Upper lobe of right lung (tissue), 1 donor: ENCODE measurements at places on chromosomes 5 and 9.

- no peak for DNase-seq
Observed at GRCh38 chr9:123983047-123983446, 28.5 kb upstream of the LHX2 start.

- peak; percentile 61 for DNase-seq
Observed at GRCh38 chr9:135523521-135524129, 2.4 kb downstream of the LCN1 start.

- no peak for DNase-seq
Observed at GRCh38 chr9:137373611-137373980, 49.4 kb downstream of the EXD3 start.

DNA sequence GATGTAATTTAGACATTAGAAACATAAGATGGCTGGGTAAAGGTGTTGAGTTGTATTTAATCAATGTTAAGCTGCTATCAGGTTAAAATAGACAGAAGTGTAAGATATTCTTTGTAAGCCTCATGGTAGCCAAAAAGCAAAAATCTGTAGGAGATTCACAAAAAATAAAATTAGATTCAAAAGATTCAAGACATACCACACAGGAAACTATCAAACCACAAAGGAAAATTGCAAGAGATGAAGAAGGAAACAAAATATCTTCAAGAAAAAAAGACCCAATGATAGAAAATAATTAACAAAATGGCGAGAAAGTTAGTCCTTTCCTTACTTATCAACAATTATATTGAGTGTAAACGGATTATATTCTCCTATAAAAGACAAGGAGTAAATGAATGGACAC lies 15.3 kb downstream of the XRCC4 start:
- no peak for DNase-seq

GRCh38 chr9:135056541-135056940 lies 30.9 kb upstream of the OLFM1 start:
- DNase-seq, result no peak

GRCh38 chr5:10735569-10736276 lies 25.3 kb downstream of the DAP start:
- no peak for DNase-seq

DNA sequence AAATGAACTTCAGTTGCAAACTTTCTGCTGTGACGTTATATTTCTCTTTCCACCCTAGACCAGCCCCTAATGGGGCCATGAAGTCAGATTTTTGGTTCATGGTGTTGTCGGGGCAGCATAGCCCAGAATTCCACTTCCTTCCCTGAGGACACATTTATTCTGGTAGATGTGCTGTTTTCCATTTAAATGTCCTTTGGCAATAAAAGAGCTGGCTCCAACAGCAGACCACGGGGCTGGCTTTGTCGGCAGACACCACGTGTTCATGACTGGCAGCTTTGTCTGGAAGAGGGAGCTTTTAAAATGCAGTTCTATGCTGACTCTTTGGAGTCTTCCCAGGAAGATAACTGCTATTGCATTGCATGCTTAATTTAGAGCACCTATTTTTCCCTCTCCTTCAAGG lies 17.6 kb upstream of the LCP2 start:
- DNase-seq, result no peak

DNA sequence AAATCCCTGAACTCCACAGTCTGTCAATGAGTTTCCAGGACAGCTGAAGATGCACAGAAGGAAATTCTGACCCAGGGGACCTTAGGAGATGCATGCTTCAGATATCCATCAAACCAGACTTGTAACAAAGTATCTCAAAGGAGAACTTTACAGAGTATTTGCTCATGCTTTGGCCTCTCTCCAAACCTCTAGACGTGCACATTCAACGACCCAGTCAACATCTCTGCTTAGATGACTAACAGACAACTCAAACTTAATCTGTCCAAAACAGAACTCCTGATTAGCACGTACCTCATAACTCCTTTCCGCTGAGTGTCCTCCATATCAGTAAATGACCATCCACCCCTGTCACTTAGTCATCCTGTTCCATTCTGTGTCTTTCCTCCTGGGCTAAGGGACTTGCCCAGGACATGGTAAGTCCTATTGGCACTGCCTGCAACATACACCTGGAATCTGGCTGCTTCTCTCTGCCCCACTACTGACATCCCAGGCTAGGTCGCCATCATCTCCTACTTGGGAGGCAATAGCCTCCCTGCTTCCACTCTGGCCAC lies 107.4 kb downstream of the LMNB1 start:
- no peak for DNase-seq

- DNase-seq, result no peak
Observed at GRCh38 chr9:122354536-122355199, 16.2 kb upstream of the PTGS1 start.

DNA sequence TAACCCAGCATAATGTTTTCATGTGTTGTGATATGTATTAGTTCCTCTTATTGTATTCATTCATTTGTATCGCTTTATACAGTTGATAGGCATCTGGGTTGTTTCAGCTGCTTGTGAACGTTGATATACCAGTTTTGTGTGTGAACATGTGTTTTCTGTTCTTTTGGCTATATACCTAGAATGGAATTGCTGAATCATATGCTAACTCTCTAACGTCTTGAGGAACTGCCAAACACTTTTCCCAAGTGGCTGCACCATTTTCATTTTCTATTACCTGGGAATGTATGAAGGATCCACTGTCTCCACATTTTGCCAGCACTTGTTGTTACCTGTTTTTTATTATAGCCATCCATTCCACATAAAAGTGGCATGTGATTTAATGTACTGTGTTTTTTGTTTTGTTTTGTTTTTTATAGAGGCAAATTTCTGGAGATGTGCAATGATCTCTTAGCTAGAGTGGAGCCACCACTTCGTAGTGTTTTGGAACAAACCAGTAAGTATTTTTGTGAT lies 34.6 kb downstream of the HSPA4 start:
- DNase-seq, result no peak

- DNase-seq, result peak; percentile 92
Observed at GRCh38 chr9:136245219-136246150, at the start of gene QSOX2. Gene QSOX2, minus strand, starts transcription at chr9:136245812. Its CDS starts 9 bp downstream, at chr9:136245803.

GRCh38 chr9:93667627-93668026 lies 91.2 kb downstream of the PHF2 start:
- peak; percentile 20 for DNase-seq

- no peak for DNase-seq
Observed at GRCh38 chr9:72169178-72169577, 19.9 kb downstream of the GDA start.

DNA sequence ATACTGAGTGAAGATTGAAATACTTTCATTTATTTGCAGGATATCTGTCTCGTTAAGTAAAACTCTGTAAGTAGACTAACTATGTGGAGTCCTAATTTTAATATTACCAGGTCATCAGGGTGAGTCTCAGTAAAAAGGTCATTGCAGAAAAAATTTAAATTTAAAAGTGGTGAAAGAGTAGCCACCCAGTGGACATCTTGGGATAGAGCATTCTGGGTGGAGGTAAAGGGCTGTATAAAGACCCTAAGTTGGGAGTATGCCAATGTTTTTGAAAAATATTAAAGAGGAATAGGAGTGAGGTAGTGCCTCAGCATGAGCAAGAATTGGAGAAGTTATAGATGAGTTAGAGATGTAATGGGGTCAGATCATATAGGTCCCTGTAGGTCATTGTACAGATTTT lies 145.5 kb downstream of the HMHB1 start:
- no peak for DNase-seq

- no peak for DNase-seq
Observed at GRCh38 chr9:69937360-69937759, 106.3 kb upstream of the MAMDC2 start.

DNA sequence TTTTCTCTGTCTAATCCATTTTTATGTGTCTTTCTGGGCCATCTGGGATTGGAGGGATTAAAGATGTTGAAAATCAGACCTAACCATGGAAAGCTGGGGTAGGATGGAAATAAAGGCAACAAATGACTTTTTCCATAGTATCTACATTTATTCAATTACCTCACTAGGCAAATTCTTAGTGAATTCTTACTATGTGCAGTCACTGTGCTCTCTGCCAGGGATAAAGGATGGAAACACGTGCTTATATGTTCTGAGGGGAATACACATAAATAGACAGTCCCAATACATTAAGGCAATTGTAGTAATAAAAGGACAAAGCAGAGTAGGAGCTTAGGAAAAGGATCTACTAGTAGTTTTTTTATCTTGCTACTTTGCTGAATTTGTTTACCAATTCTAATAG lies 214.2 kb downstream of the PRR16 start:
- no peak for DNase-seq

GRCh38 chr5:71528206-71528605 lies 58.9 kb upstream of the MCCC2 start:
- DNase-seq, result no peak

DNA sequence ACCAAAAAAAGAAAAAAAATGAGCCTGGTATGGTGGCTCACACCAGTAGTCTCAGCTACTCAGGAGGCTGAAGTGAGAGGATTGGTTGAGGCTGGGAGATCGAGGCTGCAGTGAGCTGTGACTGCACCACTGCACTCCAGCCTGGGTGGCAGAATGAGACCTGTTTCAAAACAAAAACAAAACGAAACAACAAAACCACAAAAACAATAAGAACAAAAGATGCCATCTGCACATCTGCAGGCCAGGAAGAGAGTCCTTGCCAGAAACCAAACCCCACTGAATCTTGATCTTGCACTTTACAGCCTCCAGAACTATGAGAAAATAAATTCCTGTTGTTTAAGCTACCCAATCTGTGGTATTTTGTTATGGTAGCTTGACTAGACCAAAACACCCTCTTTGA lies 207.7 kb downstream of the YTHDC2 start:
- no peak for DNase-seq

GRCh38 chr9:116959809-116960208 lies 272.7 kb downstream of the TRIM32 start:
- no peak for DNase-seq

DNA sequence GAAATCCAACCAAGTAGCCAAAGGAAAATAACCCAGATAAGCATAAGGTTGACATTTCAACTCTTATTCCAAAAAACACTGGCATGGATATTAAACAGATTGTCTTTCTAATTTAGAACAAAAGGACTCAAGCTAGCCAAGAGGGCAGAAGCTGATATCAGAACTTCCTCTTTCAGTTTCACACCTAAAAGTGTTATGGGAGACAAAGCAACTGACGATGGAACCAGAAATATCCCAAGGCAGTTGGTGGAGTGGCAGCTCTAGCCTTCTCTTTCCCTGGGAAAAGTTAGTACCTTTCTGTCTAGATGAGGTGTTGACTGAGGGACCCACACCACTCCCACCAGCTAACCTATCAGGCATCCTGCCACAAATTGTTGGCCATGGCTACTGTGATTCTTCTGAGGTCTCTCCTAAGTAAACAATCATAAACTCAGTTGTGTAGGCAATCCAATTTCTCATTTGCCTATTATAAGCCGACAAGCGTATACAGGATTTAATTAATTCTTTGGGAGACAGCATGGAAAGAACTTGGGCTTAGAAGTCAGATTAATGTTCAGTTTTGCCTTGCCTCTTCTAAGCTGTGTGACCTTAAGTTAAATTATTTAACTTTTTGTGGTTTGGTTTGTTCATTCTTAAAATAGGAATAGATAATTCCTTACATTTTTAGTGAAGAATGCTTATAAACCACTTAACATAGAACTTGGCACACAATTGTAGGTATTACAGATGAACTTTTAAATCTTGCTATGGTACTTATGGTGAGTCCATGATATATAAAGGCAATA lies 110.9 kb upstream of the ADAMTSL1 start:
- no peak for DNase-seq

DNA sequence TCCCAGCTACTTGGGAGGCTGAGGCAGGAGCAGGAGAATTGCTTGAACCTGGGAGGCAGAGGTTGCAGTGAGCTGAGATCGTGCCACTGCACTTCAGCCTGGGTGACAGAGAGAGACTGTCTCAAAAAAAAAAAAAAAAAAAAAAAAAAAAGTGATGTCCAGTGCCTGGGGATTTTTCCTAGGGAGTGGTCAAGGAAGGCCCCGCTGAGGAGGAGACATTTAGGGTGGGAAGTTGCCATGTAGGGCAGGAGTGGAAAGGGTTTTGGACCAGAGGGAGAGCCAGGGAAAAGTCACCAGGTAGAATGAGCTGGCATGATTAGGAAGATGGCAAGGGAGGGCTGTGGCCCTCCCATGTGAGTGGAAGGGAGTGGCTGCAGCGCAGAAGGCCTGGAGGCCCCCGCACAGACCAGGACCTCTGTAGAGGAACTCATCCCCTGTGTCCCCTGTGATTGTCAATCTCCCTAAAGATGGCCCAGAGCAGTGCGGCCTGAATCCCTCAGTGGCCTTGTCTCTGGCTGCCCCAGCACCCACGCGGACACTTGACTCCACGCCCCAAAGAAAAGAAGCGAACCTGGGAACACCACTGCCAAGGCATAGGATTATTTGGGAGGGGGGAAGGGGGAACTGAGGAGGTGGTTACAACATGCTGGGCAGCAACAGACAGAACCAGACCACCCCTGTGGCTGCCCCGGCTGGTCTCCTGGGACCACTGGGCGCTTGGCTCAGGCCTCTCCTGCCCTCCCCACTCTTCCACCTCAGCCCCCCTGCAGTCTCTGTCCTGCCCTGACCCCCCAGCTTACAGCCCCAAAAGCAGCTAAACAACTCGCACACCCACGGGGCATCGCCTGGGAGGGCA lies 2.6 kb upstream of the SQSTM1 start:
- DNase-seq, result peak; percentile 66

DNA sequence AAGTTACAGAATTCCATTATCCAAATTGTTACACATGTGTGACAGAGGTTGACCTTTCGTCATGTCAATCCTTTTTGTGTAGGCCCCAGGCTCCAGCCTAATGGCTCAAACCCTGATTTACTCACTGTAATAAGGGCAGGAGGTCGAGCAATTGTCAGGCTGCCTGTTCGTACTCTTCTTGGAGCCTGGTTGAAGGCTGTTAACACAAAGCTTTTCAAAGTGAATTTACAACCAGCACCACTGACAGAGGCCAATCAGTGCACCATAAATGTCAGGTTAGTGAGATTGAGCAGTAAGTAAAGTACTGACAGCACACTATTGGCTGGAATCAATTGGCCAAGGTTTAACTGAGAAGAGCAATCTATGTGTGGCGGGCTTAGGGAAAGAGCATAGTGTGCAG lies 16.8 kb downstream of the PRDM6 start:
- DNase-seq, result no peak

- no peak for DNase-seq
Observed at GRCh38 chr5:174355208-174355612, 309.7 kb downstream of the NSG2 start.

DNA sequence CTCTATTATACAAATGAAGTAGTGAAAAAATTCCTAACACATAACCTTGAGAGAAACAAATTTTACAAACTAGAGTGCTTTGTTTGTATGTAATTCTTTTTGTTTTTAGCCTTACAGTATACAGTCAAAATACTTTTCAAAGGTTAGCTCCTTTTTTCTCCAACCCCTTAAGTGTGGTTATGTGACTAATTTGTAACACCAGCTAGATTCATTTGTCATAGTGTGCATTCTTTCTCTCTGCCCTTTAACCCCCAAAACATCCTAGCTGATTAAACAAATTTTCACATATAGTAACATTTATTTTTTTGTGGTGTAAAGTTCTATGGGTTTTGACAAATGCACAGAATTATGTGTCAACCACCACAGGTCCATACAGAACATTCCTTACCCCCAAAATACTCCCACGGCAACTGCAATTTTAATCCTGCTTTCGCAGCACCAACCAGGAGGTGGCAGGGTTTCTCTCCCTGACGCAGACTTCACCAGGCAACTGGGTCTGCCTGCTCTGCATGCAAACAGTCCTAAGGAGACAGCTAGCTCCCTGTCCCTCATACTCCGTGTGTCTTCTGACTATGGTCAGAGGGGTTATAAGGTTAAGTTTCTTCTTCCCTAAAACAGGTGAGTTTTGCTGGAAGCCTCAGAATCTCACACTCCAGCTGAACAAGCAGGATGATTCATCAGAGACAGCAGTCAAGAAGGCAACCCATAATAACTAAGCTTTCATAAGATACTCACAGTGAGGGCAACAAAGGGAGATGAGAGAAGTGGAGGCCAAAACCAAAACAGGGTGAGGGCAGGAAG lies 44.5 kb upstream of the NR5A1 start:
- peak; percentile 67 for DNase-seq
